ENCODE measurements at places on chromosomes 7 and 10.
A peak's percentile ranks its signal among the peaks of the same experiment; 100 is the strongest.

DNA sequence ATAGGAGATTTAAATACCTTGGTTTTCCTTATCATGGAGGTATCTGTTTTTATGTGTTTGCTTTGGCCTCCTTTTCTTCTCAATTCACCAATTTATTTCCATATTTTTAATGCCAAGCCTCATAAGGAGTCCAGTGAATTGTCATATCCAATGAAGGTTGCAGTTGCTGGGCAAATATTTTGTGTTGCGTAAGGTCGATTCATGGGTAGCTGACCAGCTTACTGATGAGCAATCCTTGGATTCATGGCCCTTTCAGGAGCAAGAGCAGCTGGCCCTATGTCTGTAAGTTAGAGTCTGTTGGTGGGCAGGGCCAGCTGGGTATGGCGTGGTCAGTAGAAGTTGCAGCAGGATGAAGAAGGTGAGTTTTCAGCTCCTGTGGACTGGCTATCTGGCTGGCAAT lies 182.9 kb downstream of the PFKFB3 start:
- DNase-seq: peak; percentile 84

DNA sequence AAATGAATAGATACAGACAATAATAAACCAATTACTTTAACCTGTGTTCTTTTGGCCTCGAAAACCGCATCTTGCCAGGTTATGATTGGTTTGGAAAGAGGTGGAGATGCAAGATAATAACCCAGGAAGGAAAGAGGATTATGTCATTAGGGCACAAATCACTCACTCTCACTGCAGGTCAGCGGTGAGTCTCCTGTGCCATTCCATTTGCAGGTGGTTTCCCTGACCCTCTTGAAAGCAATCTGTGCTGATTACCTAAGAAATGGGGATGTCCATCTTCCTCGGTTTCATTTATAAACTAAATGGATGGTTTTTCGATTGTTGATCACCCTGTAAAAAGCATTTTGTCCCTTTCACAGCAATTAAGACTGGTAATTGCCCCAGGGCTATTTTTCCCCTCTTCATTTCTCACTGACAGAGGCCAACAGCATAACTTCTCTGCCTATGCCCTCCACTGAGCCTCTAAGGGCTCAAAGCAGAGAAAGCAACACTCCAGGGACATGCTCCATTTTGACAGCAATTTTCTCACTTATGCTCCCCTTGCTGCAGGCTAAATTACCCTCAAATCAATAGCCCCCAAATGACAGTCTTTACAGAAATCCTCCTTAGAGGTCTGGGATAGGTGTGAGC lies 257.5 kb downstream of the IPMK start:
- no peak for DNase-seq

- DNase-seq: no peak
These were observed 63.3 kb downstream of the NKX6-2 start for GRCh38 chr10:132722394-132723329.

GRCh38 chr7:500521-501420 lies 18.9 kb downstream of the PDGFA start:
- no peak for DNase-seq

GRCh38 chr10:114632869-114633715 lies 25.0 kb downstream of the ABLIM1 start:
- DNase-seq: peak; percentile 83

DNA sequence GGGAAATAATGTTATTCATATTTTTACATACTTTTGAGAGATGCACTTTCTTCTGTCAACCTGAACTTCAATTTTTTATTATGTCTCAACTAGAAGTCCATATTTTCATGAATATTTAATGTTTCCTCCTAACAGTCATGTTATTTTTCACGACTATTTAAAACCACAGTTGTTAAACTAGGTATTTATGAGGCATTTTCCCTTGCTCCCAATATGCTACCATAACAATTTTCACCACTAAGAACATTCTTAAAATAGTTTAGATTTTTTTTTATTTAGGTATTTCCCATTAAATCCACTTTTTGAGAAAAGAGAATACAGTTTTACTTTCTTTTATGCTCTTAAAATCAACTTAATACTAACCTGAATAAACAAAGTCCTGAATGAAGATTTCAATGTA lies 89.4 kb downstream of the JAZF1 start:
- DNase-seq: no peak

GRCh38 chr10:86642499-86642898 lies 11.8 kb upstream of the OPN4 start:
- no peak for DNase-seq

DNA sequence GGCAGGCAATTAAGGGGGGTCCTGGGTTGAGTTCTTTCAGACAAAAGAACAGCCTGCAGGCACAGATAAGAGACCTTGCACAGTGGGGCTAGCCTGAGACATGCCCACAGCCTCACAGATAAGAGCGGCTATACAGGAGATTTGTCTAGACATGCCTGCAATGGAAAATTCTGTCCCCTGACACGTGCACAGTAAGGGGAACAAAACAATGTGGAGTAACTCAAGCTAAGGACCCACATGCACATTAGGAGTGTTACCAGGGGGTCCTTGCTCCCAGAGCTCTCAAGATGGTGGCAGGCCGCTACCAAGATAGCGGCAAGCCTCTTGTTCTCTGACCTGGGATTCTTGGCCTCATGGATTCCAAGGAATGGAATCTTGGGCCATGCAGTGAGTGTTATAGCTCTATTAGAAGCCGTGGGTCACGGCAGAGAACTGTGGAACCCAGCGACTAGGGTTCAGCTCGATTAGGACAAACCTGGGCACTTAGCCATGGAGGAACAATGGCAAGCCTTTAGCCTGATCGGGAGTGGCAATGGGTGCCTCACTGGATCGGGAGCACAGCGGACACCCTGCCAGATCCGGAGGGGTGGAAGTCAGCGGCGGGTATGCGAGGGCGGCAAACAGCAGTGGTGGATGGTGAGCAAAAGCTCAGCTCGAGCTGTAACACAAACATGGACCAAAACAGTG lies 196.9 kb downstream of the CCSER2 start:
- DNase-seq: no peak

DNA sequence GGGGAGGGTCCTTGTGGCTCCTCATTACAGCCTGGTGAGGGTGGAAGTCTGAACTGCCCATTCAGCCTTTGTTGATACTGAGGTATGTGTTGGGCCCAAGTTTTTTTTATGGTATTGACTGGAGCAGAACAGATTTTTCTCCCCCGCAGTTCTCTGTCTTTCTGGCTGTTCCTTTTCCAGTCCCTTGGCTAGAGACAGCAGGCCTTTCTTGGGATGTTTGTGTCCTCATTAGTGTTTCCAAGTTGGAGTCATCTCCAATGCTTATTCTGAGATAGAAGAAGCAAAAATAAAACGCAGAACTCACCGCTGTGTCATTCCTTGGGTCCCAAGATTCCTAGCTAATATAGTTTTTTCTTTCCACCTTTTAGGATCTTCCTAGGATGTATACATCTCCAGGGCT lies 193.3 kb downstream of the RAMP3 start:
- DNase-seq: no peak

DNA sequence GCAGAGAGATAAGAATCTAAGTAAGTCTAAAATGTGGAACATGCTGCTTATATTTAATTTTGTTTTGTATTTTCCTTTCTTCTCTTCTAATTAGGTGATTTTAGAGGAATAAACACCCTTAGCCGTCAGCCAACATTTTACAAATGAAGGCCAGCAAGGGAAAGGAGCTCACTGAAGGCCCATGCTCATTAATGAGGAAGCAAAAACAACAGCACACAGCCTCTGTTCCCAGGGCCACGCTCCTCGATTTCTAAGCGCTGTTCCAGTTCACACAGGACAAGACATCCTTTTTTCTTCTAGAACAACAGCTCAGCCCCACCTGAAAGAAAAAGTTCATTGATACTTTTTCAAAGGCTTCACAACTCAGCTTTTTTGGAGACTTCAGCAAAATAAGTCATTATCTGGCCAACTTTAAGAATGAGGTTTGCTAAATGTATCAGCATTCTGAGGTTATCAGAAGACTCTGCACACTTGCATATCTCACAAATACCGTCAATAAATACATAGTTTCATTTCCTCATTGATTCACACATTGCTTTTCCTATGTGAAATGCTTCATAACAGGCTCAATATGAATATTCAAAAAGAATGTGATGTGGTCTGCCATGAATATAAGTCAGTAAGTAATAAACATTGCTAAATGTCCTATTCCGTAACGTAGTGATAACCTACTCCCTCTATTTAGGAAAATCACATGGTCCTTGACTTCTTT lies 34.8 kb upstream of the SFMBT2 start:
- peak; percentile 49 for DNase-seq

DNA sequence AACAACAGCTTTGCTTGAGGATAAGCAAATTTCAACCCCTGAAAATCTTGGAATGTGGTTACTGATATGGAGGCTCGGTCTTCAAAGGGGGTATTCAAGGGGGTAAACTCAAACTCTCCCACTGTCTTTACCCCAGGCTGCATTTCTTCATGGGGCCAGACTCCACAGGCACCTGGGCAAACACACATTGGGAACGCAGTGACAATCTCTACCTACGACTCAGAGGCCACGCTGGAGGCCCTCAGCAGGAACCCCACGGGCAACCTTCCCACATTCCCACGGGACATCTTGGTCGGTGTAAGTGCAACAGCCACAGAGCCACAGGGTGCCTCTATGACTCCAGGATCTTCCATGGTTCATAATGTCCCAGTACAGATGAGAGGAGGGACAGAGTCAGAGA lies 2.2 kb upstream of the INSIG1 start:
- DNase-seq: no peak

DNA sequence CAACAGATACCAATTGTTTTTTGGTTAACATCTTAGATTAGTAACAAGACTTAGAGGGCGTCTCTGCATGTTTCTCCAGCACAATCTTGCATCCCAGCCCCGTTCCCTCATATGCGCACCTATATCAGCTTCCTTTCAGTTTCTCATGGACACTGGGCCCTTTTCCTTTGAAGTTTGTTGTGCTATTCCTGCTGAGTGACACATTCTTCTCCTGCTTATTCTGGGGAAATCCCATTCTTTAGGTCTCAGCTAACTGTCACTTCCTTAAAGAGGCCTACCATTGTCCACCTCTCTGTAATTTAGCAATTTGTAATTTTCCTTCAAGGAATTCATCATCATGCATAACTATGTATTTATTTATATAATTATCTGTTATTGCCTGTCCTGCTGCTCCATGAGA lies 110.3 kb upstream of the STEAP1B start:
- peak; percentile 69 for DNase-seq

DNA sequence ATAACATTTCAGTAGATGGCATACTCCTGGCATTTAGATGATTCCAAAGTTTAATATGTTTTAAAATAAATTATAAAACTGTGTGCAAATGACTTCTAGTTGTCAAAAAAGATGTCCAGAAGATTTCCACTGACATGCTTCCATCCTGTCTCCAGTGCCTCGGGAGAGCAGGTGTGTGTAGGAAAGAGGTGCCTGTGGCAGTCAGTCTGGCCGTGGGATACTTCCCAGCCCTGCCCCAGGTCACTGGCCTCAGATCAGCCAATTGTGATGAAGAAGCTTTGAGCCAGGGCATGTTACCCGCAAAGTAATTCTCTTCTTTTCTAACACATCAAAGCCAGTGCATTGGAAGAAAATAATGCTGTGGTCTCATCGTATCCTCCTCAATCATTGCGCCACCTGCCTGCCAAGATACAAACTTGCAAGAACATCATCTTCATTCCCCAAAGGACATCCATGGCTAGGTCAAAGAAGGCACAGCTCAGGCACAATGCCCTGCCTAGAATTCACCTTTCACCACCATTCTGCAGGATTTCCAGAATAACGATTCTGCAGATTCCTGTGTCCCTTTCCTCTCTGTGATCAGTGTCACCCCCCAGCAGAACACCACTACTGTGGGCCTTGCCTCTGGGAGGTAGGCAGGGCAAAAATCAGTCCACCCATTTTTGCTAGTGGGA lies 6.3 kb upstream of the KCNMA1 start:
- peak; percentile 67 for DNase-seq

DNA sequence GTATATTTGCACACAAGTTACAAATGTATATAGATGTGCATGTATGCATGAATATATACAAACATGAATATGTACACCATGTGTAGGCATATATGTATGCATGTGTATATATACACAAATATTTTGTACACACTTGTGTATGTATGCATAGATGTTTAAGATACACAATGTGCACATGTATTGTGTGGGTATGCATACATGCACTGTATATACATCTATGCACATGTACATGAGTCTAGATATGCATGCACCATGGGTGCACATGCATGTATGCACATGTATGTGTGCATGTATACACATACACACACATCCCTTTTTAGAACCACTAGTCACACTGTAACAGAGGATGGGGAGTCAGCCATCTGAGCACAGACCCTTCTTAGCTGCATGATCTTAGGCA lies 249.4 kb downstream of the COBL start:
- no peak for DNase-seq

- no peak for DNase-seq
These were observed 37.2 kb upstream of the PAPSS2 start for GRCh38 chr10:87622314-87623004.

DNA sequence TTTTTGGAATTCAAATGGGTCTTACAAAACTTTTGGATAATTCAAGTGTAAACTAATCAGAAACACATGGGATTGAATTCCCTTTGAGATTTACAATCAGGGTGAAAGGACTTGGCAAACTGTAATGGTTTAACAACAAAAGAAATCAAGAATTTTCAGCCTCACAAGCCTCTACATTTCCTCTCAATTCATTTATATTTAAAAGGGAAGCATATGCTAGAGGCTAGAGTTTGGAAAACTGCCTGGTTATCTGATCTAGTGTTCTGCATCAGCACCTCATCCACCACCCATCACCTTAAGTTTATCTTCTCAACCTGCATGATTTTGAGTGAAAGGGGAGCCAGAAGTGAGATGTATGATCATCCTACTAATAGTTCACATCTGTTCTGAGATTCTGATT lies 120.7 kb downstream of the TES start:
- no peak for DNase-seq

DNA sequence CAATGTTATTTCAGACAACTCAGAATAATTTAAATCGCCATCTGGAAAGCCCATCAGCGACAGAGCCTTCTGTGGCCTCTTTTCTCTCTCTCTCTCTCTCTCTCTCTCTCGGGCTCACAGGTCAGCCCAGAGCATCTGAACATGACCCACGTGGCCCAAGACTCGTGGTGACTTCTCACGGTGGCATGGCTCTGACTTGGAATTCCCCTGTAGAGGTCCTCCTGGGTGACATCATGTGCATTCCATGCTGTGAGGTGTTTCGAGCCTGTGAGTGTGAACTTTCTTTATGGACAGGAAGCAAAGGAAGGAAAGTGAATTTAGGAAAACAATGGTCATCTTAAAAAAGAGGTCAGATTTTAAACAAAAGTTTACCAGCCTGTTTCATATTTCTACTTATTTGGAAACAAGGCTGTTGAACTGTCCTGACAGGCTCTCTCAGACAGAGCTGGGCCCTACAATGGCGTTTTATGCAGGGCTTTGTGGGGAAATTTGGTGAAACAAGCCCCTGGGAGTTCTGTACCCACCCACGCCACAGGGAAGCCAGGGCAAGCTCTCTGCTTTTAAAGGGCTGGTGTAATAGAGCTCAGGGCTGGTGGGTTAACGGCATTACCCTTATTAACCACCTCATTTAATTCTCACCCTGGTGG lies 359.7 kb upstream of the ZNF32 start:
- DNase-seq: peak; percentile 24

DNA sequence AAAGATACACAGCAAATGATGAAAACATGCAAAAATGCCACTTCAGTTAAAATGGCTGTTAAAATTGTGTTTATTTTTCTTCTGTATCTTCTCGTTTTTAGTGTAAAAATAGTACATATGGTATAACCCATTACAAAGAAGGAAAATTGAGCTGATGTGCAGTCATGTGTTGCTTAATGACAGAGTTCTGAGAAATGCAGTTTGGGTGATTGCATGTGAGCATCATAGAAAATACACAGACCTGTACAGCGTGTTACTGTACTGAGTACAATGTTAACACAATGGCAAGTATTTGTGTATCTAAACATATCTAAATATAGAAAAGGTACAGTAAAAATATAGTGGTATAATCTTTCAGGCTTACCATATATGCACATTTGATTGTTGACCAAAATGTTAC lies 7.3 kb downstream of the DMTF1 start:
- DNase-seq: no peak

Measured in suppressor macrophage treated with lipopolysaccharide for 1 hour (primary cell).